ENCODE measurements at places on chromosomes 16 and 17.

DNA sequence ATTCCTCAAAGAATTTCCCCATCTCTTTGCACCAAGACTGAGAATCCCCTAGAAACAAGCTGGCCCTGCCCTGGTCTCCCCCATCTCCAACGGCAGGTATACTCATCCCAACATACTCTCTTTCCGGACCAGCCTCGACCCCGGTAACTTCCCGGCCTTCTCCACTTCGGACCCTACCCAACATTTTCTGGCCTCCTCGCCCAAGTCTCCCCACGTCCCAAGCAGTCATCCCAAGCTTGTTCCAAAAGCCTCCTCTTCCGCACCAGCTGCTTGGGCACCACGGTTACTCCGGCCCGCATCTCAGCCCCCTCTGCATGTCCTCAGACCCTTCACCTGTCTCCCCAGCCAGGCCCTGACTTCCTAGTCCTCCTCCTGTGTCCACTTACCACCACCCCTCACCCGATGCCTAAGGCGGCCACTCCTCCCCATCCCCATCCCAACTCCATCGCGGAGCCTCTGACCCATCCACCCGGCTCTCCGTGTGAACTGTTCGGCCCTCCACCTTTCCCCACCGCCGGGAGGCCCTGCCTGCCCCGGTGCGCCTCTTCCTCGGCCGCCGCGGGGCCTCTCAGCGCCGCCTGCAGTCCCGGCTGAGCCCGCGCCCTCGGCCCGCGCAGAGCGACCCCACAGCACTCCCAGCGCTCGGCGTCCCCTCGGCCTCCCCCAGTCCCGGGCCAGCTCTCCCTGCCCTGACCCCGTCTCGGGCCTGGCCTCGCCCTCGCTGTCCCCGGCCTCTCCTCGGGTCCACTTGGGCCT lies 994 bp downstream of the PITPNA start:
- peak; percentile 48 for DNase-seq

DNA sequence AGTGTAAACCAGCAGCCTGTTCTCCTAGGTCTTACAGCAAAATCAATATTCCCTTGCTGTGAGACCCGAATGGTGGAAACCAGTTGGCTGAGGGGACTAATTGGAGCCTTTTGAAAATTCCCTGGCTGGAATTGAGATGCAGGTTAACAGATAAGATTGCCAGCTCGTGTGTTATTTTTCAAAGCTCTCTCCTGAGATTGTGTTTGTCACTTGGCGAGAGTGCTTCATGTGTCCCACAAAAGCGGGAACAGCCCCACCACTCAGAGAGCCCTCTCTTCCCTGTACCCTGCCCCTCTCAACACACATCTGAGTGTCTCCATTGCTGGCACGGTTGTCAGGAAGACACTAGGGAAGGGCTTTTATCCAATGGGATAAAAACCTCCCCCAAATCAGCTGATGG lies 356.1 kb downstream of the CPPED1 start:
- no peak for DNase-seq

- no peak for DNase-seq
Observed at GRCh38 chr17:7587420-7588151, 2.3 kb downstream of the SOX15 start.

- no peak for DNase-seq
Observed at GRCh38 chr17:17691468-17692263, 10.4 kb downstream of the RAI1 start.

- DNase-seq = no peak
Observed at GRCh38 chr16:79261944-79262552, 338.5 kb downstream of the MAF start.

DNA sequence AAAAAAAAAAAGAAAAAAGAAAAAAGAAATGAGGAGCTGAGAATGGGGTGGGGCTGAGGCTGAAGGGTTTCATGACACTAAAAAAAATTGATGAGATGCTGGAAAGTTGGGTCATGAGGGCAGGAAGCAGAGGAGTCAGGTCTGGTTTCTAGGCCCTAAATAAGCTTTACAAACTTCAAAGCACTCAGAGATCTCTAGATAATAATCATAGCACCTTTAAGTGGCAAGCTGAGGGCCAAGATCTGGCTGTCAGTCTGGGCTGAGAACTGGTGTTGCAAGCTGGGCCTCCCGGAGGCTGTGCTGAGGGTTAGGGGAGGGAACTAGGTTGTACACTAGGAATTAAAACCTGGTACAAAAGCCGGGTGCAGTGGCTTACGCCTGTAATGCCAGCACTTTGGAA lies 6.4 kb downstream of the ZNF764 start:
- DNase-seq = peak; percentile 32

- DNase-seq = no peak
Observed at GRCh38 chr16:23905027-23905426, 69.2 kb downstream of the PRKCB start.

- DNase-seq = no peak
Observed at GRCh38 chr17:69452664-69453260, 38.3 kb downstream of the MAP2K6 start.

GRCh38 chr17:82373731-82374625 lies 2.4 kb downstream of the UTS2R start:
- DNase-seq = no peak
